ENCODE measurements at places on chromosomes 7 and 10.

DNA sequence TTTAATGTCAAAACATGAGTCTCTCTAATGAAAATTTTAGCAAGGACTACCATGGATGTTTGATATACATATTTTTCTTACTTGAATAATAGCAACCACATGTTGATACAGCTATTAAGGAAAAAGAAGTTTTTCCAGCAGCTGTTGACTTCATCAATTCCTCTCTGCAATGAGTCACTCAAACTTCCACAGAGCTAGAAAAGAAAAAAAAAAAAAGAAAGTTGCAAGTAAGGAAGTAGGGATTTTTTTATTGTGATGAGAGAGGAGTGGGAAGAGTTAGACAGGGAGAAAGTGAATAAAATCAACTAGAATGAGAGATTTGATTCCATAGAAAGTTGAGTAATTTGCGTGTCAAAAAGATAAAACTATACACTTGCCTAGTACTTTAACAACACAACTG lies 46.2 kb downstream of the CAV1 start:
- no peak for DNase-seq

GRCh38 chr7:146255609-146256008 lies 139.0 kb downstream of the CNTNAP2 start:
- no peak for DNase-seq

GRCh38 chr7:21367081-21367480 lies 60.8 kb upstream of the SP4 start:
- no peak for DNase-seq

- no peak for DNase-seq
Measured at GRCh38 chr10:86168256-86168655, 198.3 kb downstream of the GRID1 start.

- DNase-seq, result no peak
Measured at GRCh38 chr7:82172881-82173280, 270.7 kb downstream of the CACNA2D1 start.

- no peak for DNase-seq
Measured at GRCh38 chr10:4721999-4722753, 103.8 kb upstream of the AKR1E2 start.

DNA sequence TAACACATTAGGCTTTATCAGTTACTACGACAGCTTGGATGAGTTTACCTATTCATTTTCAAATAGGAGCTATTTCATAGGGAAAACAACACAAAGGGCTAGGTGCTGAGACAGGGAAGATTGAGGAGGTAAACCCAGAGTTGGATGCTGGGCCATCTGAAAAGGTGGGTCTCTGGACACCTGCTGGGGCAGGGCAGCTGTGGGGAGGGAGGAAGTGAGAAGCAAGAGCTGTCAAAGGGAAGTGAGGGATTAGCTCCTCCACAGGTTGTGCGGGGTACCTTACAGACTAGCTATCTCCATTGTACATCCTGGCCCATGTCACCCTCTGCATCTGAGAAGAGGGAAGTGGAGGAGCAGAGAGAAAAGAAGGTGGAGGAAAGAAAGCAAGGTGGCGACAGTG lies 48.9 kb downstream of the BLNK start:
- DNase-seq, result no peak

Measured in stimulated activated CD8-positive, alpha-beta memory T cell treated with anti-CD3 and anti-CD28 coated beads, Interleukin-4, amount 100 ng/mL, for 48 hours (primary cell).